ENCODE measurements at places on chromosomes 6 and 20.

DNA sequence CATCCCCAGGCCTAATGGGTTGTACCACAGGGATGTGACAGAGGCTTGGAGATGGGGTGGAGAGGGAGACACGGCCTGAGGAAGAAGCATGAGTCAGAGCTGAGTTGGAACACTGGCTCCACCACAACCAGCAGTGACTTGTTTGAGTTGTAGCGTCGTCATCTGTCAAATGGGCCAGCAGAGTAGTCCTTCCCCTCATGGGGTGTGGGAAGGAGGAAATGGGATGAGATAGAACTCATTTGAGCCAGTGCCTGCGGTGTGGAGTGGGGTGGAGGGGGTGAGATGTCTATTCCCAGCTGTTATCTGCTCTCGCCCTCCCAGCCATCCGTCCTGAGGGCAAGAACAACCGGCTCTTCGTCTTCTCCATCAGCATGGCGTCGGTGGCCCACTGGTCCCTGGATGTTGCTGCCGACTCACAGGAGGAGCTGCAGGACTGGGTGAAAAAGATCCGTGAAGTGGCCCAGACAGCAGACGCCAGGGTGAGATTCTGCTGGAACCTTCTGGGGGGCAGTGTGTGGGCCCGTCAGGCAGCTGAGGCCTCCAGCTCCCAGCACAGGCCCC lies 32.5 kb downstream of the PLCG1 start:
- peak; percentile 1 for DNase-seq

DNA sequence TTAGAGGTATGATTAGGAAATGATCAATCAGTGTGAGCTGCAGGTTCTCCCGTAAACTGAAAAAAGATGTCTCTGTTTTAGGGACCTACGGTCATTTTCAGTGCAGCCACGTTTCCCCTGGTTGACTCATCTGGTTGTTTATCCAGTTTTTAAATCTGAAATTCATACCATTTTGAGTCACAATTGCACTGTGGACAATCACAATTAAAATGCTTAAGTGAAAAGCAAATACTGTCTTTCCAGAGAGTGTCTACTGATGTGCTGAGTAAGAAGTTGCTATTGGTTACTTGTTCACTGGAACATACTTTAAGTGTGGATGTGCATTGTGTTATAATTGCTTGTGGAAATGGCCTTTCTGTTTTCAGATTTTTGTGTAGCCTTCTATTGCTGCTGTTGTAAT lies 305.1 kb upstream of the SASH1 start:
- no peak for DNase-seq

DNA sequence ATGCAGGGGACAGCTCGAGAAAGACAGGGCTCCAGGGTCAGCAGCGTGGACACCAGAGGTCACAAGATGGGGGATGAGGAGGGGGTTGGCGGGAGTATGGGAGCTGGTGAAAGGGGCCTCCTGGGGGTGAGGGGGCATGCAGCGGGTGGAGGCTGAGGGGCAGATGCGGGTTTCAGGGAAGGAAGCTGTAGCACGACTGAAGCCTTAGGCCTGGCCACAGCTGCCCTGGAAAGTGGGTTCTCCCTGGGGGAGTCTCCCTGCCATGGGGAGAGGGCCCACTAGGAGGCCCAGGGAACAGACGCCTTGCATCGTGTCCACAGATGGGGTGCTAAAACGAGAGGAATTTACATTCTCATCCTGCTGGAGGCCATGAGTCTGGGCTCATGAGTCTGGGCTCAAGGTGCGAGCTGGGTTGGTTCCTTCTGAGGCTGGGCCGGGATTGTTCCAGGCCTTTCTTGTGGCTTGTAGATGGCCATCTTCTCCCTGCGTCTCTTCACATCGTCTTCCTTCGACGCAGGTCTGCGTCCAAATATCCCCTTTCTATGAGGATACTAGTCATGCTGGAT lies 18.0 kb downstream of the APCDD1L start:
- no peak for DNase-seq

- no peak for DNase-seq
Observed at GRCh38 chr6:6679633-6680032, 91.1 kb downstream of the LY86 start.

DNA sequence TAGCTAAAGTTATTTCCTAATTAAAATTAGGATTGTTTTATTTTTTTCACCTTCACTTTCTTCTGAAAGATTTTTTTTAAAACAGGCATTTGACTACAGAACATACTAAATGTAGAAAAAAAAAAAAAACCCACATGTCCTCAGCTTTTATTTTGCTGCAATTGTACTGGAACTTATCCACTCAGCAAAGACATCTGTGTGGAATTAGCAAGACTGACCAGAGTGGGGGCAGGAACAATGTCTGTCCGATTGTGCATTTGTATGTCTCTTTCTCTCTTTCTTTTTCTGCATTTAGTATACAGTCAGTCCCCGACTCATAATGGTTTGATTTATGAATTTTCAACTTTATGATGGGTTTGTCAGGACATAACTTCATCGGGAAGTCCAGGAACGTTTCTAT lies 77.3 kb downstream of the CHD6 start:
- DNase-seq = no peak

- peak; percentile 46 for DNase-seq
Observed at GRCh38 chr20:32968478-32969241, 35.6 kb downstream of the SUN5 start.

DNA sequence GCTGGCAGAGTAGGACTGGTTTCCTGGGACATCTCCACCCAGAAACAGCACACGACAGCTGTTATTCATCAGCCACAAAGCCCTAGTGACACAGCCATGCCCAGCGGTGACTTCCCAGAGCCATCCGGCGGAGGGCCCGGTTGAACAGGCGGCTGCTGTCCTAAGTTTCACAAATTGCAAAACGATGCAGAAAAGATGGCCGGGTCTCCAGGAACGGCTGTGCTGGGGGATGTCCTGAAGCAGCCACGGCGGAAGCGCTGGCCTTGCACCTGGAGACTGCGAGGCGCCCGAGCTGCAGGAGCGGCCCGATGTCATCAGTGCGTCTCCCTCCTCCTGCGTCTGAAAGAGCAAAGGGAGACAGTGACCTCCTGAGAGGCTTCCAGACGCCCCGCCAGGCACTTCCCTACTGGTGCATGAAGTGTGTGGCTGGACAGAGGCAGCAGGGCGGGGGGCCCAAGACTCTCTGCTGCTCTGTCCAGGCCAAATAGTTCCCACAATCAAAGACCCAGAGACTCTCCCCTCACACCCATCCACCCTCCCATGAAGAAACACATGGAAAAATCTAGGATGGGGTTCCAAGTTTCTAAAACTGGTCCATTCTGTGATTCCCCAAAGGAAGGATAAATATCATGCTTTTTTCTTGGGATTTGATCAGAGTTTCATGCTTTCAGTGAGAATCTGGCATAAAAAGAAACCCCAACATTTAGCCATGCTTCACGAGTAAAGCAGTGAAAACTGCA lies 44.0 kb downstream of the SSR1 start:
- no peak for DNase-seq

- peak; percentile 99 for DNase-seq
Observed at GRCh38 chr6:159789377-159790148, at the start of gene TCP1. Gene TCP1, minus strand, starts transcription at chr6:159789602. Its CDS starts 134 bp downstream, at chr6:159789468.

- DNase-seq = no peak
Observed at GRCh38 chr6:89797317-89797716, 22.3 kb downstream of the MDN1 start.

DNA sequence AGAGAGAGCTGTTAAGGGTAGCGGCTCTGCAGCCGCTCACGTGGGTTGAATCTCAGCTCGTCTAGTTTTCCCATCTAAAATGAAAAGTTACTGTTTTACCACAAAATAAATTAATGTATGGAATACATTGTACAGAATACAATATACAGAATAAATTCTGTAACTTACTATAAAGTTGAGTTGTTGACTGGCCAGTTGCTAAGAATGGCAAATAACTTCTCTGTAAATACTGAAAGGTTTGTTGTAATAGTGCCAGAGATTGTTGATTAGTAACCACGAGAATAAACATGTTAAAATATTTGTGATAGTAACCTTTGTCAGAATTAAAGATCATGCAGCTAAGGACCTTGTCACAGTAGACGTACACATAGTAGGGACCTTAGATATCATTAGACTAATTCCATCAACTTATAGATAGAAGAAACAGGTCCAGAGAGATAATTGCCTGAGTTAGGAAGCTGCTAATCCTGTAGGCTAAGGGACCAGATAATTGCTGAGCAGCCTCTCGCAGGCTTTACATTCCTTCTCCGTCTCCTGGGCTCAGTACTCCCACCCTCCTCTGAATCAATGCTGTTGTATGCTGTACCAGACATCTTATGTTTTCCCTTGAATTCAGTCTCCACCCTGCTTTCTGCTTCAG lies 544 bp upstream of the NRM start:
- DNase-seq = no peak

DNA sequence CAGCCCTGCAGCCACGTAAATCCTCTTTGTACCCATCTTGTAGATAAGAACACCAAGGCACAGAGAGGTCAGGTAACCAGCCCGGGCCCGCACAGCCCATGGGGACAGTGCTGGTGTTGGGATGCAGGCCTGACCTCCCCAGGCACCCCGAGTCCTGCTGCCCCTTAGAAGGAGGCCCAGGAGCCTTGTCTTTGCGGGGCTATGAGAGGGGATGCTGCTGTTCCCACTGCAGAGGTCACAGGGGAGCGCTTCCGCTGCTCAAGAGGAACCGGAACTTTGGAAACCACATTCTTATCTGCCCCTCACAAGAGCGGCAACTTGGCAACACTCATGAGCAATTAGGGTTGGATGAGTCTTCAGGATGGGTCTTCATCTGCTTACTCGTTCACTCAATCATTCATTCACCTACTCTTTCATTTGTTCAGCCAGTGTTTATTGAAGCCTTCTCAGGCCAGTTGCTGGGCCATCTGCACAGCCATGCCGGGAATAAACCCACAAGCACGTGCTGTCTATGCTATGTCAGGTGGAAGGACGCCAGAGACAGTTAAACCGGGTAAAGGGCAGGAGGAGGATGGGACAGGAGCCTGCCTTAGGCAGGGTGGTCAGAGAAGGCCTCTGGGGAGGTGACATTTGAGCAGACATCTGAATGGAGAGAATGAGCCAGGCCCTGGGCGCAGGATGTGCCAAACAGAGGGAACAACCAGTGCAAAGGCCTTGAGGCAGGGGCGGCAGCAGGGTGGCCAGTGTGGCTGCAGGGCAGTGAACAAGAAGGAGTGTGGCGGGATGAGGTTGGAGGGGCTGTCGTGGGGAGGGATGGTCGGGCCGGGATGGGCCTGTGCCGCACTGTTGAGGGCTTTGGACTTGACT lies 60.8 kb downstream of the RBM38 start:
- DNase-seq = no peak

- DNase-seq = no peak
Observed at GRCh38 chr6:55174211-55175026, at the start of gene HCRTR2. Gene HCRTR2, plus strand, starts transcription at chr6:55174515. Its CDS starts 73 bp downstream, at chr6:55174588.

DNA sequence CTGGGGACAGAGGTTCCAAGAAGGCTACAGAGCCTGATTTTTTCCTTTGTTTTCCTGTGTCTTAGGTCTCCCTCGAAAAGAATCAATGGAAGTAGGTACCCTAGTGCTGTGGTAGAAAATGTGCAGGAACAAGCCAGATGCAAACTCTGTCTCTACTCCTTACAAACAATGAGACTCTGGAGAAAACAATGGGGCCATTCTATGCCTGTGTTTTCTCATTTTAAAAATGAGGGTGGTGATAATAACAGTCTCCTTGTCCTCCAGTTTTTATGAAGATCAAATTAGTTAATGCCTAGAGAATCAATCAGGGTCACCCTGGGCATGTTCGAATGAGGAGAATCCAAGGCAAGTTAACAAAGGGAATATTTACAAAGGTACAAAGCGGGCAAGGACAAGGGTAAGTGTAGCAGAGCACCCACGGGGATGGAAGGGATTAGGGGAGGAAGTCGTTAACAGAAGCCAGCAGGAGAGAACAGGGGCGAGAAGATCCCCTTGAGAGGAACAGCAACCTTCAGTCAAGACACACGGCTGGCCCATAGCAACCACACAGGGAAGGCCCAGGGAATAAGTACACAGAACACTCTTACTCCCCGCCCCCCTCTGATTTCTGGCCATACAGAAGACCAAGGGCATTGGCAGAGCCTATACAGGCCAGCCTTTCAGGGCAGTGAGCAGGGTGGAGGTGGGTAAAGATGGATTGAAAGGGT lies 342.8 kb downstream of the PTPRT start:
- no peak for DNase-seq

- no peak for DNase-seq
Observed at GRCh38 chr6:122806291-122806690, 17.2 kb downstream of the SMPDL3A start.

GRCh38 chr6:73798592-73798991 lies 102.6 kb downstream of the CD109 start:
- DNase-seq = peak; percentile 6

DNA sequence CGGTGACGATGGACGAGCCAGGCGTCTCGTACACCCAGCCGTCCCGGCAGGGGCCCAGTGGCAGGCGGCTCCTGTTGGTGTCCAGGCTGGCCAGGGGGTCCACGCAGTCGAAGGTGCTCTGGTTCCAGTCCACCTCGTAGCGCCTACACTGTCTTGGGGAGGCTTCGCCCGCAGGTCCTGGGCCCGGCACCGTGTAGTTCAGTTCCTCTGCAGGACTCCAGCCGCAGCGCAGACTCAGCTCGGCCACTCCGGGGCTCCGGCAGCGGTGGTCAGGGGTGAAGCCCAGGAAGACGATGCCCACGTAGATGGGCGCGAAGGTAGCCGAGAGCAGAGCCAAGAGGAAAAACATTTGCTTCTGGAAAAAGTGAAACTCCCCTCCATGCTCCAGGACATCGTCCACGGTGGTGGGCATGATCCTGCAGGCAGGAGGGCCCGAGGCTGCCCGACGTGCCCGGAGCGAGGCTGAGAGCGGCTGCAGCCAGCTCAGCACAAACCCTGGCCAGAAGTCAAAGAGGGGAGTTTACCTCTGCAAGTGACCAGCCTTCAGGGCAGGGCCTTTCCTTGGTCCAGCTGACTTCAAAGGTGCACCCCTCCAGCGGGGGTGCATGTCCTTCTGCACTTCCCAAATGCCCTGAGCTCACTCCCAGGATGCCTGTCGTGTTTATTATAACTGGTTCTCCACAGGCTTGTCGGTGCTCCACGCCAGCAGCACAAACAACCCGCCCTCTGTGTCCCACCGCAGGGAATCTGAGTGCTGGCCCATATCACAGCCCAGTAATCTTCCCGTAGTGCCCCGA lies at the start of gene SLC22A2:
TSS of gene SLC22A2 (minus strand) at position 476 of the 797 bp plus-strand sequence. CDS start at position 412, 64 bp downstream.
- no peak for DNase-seq

- no peak for DNase-seq
Observed at GRCh38 chr6:155584006-155584405, 128.4 kb upstream of the NOX3 start.

GRCh38 chr6:167005350-167006159 lies 6.4 kb downstream of the CEP43 start:
- no peak for DNase-seq

- DNase-seq = no peak
Observed at GRCh38 chr6:42269974-42270510, 52.4 kb upstream of the MRPS10 start.
